ENCODE measurements at places on chromosomes 1 and 21.

DNA sequence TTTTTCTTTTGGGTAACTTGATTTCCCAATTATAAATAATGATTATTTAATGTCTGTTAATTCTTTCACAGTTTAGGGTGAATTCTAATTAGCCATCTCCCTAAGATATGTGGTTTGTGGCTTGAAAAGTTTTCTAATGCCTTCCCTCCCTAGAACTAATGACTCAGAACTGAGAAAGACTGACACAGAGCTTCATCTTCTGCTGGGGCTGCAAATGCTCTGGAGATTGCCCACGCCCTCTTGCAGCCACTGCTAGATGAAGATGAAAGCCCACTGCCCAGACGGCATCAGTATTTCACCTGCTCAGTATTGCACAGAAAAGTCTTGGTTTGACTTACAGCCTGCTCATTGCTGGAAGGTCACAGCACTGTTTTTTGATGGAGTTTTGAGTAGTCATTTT lies 101.5 kb downstream of the ST6GALNAC3 start:
- no peak overlapping the region for H3K4me3 ChIP-seq
- H3K36me3 ChIP-seq: peaks cover 17% of the 10 kb centered on the region
- peaks cover 14% of the 10 kb centered on the region for H3K4me1 ChIP-seq
- no peak for DNase-seq
- no peaks in the 10 kb centered on the region for H3K27me3 ChIP-seq

DNA sequence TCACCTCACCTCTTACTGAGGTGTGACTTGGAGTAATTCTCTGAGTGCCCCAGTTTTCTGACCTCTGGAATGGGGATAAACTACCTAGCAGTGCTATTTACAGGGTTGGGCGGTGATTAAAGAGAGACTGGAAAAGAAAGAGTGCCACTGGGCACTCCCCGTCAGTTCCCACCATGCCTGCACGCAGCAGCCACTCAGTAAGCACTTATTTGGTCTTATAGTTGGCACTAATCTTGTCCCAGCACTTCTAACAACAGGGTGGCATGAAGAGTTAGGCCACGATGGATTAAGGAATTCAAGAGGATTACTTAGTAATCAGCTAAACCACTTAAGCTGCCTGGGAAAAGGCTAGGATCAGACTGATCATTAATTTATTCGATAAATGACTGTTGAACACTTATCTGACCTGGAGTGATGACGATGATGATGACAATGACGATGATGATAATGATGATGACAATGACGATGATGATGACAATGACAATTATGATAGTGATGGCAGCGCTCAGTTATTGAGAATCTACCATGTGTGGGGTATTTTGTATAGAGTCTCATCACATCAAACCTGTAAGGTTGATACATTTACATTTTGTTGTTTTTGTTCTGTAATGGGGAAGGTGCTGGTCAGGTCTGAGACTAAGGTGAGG lies 5.4 kb downstream of the CITED4 start:
- H3K4me3 ChIP-seq: no peak overlapping the region
- peaks cover 8% of the 10 kb centered on the region for H3K4me1 ChIP-seq
- DNase-seq: no peak

DNA sequence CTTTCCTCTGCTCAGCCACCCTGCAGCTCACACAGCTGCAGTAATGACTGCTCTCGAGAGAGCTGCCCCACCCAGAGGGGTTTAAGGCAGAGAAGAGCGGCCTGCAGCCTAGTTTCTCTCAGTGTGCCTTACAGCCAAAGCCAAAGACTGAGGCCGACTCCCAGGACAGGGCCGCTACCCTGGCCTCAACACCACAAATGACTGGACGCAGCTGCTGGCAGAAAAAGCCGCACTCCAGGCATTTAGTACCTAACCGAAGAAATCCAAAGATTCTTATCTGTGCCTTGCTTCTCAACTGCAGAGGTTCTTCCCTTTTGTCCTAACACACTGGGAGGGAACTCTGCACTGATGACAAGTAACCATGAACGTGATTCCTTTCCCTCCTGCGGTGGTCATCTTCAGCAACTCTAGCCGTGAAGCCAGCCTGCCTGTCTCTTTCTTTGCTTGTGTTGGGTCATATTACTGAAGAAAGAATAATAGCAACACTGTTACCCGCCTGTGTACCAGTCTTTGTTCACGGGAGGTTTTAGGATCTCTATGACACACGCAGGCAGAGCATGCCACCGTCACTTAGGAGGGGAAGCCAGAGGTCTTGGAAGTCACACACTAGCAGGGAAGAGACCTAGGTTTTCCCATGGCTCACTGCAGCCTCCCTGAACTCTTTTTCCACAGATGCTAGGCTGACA lies 202.7 kb downstream of the RHOU start:
- no peak overlapping the region for H3K27ac ChIP-seq
- peaks cover 50% of the 10 kb centered on the region for H3K4me1 ChIP-seq
- no peak overlapping the region for H3K4me3 ChIP-seq
- no peak for DNase-seq
- no peaks in the 10 kb centered on the region for H3K27me3 ChIP-seq
- H3K36me3 ChIP-seq: no peaks in the 10 kb centered on the region

- DNase-seq: peak; percentile 31
- H3K4me3 ChIP-seq: peak overlapping the region; percentile 50
- H3K27ac ChIP-seq: no peak overlapping the region
- peaks cover 19% of the 10 kb centered on the region for H3K4me1 ChIP-seq
- H3K36me3 ChIP-seq: no peaks in the 10 kb centered on the region
Observed at GRCh38 chr1:39701049-39701439, 9.8 kb upstream of the HPCAL4 start.

GRCh38 chr1:209150114-209150513 lies 433.4 kb upstream of the CAMK1G start:
- H3K27me3 ChIP-seq: no peaks in the 10 kb centered on the region
- no peak overlapping the region for H3K27ac ChIP-seq
- H3K4me3 ChIP-seq: no peak overlapping the region
- no peaks in the 10 kb centered on the region for H3K36me3 ChIP-seq
- peak; percentile 39 for DNase-seq

DNA sequence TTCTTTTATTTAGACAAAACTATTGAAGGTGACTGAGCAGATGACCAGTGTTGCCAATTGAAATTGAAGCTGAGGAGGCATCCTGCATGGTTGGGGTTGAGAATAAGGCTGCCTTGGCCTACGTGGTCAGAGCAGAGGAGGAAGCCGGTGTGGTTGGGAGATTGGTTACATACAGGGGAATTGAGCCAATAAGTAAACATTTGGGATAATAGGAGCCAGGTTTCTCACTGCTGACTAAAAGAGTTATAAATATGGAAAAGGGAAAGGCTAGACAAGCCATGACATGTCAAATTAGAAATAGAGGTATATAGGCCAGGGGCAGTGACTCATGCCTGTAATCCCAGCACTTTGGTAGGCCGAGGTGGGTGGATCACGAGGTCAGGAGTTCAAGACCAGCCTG lies 15.8 kb downstream of the SNX7 start:
- DNase-seq: no peak
- peaks cover 22% of the 10 kb centered on the region for H3K4me1 ChIP-seq
- H3K36me3 ChIP-seq: peaks cover 7% of the 10 kb centered on the region
- H3K27me3 ChIP-seq: no peaks in the 10 kb centered on the region
- no peak overlapping the region for H3K4me3 ChIP-seq
- H3K27ac ChIP-seq: peak overlapping the region; percentile 81

DNA sequence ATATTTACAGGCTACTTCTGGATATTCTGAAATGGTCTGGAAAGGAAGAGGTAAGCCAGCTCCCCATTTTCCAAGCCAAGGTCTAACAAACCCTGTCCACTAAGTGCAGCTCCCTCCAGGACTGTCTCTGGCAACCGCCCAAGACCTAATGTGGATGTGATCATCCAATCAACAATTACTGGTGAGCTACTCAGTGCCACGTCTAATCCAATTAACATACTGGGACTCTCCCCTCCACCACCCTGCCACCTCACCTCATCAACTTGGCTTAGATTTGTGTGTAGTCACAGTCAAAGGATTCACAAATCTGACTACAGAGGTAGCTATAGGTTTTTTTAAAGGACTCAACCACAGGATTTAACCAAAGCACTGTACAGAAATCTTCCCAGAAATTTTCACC lies 25.4 kb upstream of the S100A7 start:
- peaks cover 24% of the 10 kb centered on the region for H3K4me1 ChIP-seq
- H3K4me3 ChIP-seq: no peak overlapping the region
- no peaks in the 10 kb centered on the region for H3K36me3 ChIP-seq
- H3K27me3 ChIP-seq: no peaks in the 10 kb centered on the region
- H3K27ac ChIP-seq: no peak overlapping the region
- DNase-seq: no peak

DNA sequence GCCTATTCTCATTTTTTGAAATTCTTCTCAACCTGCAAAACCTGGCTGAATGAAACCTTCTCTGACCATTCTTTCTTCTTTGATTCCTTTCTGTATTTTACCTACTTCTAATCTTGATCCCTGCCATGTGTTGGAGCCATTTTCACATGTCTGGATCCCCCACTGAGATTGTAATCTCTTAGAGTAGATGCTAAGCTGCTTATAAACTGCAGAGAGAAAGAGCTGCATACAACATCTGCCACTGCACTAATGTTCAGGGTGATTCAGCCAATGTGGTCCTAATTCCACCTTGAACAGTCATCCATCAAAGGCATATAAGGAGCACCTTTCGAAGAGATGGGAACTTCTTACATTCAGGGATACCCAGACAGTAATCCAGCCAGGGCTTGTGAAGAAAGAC lies 16.2 kb upstream of the DAB1 start:
- H3K36me3 ChIP-seq: no peaks in the 10 kb centered on the region
- no peak for DNase-seq
- peaks cover 6% of the 10 kb centered on the region for H3K4me1 ChIP-seq
- H3K27me3 ChIP-seq: peaks cover 4% of the 10 kb centered on the region
- no peak overlapping the region for H3K4me3 ChIP-seq
- H3K27ac ChIP-seq: no peak overlapping the region

GRCh38 chr1:22628698-22629444 lies 7.6 kb upstream of the C1QA start:
- H3K27ac ChIP-seq: peak overlapping the region; percentile 58
- peaks cover 3% of the 10 kb centered on the region for H3K27me3 ChIP-seq
- H3K36me3 ChIP-seq: no peaks in the 10 kb centered on the region
- DNase-seq: no peak

DNA sequence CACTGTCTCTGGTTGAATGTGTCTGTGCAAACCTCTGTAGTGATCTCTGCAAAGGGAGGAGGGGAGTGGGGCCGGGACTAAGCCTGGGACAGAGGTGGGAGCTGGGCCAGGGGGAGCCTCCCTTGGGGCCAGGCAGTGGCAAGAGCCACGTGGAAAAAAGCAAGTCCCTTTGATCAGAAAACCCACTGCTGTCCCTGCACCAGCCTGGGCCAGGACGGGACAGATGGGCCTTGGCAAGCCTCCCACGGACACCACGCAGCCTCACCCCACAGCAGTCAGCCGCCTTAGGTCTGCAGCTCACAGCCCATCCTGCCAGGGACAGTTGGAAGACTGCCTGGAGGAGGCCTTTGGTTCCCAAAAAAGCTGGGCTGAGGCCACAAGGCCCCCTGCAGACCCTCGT lies 11.7 kb upstream of the TRAPPC10 start:
- no peak overlapping the region for H3K4me3 ChIP-seq
- DNase-seq: no peak
- no peaks in the 10 kb centered on the region for H3K36me3 ChIP-seq
- H3K4me1 ChIP-seq: no peaks in the 10 kb centered on the region

- H3K4me3 ChIP-seq: no peak overlapping the region
- H3K36me3 ChIP-seq: peaks cover 70% of the 10 kb centered on the region
- H3K4me1 ChIP-seq: no peaks in the 10 kb centered on the region
- H3K27me3 ChIP-seq: no peaks in the 10 kb centered on the region
Observed at GRCh38 chr1:214645712-214646111, 42.7 kb downstream of the CENPF start.

GRCh38 chr21:37620401-37620800 lies 253.8 kb downstream of the DYRK1A start:
- no peak for DNase-seq
- H3K36me3 ChIP-seq: no peaks in the 10 kb centered on the region
- no peak overlapping the region for H3K27ac ChIP-seq
- H3K4me3 ChIP-seq: no peak overlapping the region
- no peaks in the 10 kb centered on the region for H3K27me3 ChIP-seq

DNA sequence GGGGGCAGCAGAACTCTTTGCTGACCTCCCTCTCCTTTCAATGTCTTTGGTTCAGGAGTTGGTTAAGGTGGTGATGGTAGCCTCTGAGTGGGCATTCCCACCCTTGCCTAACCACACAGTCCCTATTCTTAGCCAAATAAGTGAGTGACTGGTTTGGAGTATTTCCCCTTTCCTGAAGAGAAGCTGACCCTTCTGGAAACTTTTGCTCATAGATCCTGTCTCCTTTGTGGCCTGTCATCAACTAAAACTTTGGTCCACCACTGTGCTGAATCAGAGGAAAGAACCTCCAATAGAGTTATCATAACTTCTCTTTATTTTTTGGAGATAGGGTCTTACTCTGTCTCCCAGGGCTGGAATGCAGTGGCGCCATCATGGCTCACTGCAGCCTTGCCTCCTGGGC lies 31.1 kb downstream of the C1orf21 start:
- no peak overlapping the region for H3K27ac ChIP-seq
- no peak overlapping the region for H3K4me3 ChIP-seq
- H3K27me3 ChIP-seq: no peaks in the 10 kb centered on the region

GRCh38 chr1:171292799-171293198 lies 21.2 kb upstream of the FMO4 start:
- H3K27me3 ChIP-seq: no peaks in the 10 kb centered on the region
- H3K4me3 ChIP-seq: no peak overlapping the region
- H3K4me1 ChIP-seq: peaks cover 35% of the 10 kb centered on the region
- no peak for DNase-seq
- H3K36me3 ChIP-seq: peaks cover 3% of the 10 kb centered on the region
- no peak overlapping the region for H3K27ac ChIP-seq

DNA sequence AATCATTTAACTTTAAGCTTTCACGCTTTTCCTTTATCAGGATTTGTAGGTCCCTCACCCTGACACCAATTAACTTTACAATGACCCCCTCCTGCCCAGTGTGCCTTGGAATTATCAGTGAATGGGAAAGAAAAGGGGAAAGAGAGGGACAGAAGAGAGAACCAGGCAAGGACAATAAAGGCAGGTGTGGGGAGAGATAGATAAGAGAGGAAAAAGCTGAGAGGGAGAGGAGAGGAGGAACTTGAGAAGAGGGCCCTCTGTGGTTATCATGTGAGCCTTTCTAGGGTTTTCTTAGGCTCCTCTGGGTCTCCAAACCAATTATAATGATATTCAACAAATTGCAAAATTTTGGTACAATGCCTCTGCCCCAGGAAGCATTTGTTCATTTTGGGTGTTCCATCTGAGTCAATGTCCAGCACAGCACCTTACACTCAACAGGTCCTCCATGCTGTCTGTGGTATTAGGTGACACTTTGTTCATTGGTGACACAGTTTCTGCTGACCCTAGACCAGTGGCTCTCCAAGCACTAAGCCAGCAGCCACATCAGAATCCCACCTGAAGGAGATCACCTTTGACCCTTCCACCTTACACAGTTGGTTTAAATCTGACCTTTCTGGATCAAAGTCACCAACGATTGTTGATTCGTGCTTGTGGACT lies 14.2 kb downstream of the AKNAD1 start:
- H3K4me1 ChIP-seq: peaks cover 13% of the 10 kb centered on the region
- H3K4me3 ChIP-seq: no peak overlapping the region
- DNase-seq: no peak
- H3K27me3 ChIP-seq: no peaks in the 10 kb centered on the region

GRCh38 chr1:109474697-109475096 lies 8.4 kb downstream of the SYPL2 start:
- peaks cover 21% of the 10 kb centered on the region for H3K27me3 ChIP-seq
- H3K4me3 ChIP-seq: no peak overlapping the region
- no peaks in the 10 kb centered on the region for H3K36me3 ChIP-seq

- H3K4me1 ChIP-seq: no peaks in the 10 kb centered on the region
- DNase-seq: no peak
Observed at GRCh38 chr1:58528518-58528917, 18.0 kb downstream of the OMA1 start.

- H3K4me1 ChIP-seq: no peaks in the 10 kb centered on the region
- H3K27ac ChIP-seq: no peak overlapping the region
- no peaks in the 10 kb centered on the region for H3K27me3 ChIP-seq
- H3K4me3 ChIP-seq: no peak overlapping the region
Observed at GRCh38 chr1:117584181-117584580, 21.7 kb upstream of the TENT5C start.

Data from WTC11 (cell line).